Stimulated activated CD4-positive, alpha-beta T cell treated with anti-CD3 and anti-CD28 coated beads, Interleukin-1b, Interleukin-23, amount 100 ng/mL, for 1 hour (primary cell): ENCODE measurements at places on chromosomes 12 and 14.

DNA sequence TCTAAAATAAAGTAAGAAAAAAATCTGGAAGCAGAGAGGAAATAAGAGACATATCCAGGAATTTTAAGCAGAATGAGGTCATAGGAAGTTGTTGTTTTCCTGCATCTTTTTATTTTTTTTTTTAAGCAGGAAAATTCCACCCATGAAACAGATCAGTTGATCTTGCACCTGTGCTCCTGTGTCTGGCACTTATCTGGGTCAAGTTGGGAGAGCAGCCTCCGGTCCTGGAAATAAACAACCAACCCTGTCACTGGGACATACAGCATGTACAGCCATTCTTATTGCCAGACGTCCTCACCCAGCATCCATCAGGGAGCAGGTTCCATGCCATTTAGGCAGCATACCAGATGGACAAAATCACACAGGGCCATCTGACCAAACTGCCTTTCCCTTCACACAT, 266.0 kb upstream of the BTG1 start:
- no peak for DNase-seq

DNA sequence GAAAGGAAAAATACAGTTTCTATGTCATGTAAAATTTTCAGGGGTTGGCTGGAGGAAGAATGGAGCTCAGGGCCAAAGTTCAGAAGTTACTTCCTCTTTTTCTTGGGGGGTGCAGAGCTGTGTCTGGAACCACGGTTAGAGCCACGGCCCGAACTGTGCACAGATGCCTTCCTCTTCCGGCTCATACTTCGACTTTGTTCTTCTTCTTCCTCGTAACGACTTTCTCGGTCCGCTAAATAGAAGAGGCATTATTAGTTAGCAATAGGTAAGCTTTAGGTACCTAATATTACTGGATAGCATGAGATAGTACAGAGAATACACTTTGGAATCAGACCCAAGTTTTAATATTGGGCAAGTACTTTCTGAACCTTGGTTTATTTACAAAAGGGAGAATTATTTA, 31.2 kb downstream of the SUPT16H start:
- no peak for DNase-seq

DNA sequence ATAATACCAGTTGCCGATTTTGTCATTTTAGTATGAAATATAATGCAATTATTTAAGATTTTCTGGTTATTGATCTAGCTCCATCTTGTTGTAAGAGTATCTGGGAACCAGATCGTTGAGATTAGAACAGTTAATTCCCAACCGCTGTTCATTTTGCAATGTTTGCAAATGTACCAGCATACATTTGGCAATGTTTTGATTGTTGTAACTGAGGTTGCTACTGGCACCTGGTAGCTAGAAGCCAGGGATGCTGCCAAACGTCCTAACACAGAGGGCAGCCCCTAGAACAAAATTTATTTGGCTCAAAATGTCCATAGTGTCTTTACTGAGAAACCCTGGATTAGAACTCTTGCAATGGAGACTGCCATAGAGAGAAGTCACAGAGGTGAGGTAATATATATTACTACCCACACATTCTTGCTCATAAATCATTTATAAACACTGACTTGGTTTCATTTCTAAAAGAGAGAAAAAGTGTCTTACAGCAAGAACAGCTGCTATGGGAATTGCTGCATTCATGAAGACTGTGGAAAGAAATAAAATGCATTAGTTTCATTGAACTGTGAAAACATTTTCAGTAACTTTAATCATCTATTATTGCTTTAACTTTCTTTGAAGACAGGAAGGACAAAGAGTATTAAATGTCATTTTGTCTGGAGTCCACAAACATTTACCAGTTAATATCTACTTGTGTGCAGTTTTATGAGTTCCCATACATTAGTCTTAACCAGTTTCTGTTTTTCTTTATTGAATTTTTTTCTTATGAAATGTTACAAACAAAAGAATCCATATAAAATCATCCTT, 46.2 kb downstream of the ABCC9 start:
- DNase-seq: no peak

DNA sequence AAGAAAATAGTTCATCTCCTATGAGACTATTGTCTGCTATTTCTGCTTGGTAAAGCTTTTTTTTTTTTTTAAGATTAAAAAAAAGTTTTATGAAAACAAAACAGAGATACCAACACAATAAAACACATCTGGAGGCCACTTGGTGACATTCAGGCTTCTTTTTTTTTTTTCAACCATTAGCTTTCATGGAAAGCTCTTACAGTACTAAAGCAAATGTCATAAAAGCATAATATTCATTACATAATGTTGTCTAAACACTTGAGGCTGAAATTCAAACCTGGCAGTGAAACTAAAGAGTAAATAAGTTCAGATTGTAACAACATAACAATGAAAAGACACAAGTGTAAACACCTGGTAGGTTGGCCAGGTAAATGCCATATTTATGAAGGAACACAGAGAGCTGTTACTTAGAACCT, 14.7 kb downstream of the PRICKLE1 start:
- DNase-seq: no peak

DNA sequence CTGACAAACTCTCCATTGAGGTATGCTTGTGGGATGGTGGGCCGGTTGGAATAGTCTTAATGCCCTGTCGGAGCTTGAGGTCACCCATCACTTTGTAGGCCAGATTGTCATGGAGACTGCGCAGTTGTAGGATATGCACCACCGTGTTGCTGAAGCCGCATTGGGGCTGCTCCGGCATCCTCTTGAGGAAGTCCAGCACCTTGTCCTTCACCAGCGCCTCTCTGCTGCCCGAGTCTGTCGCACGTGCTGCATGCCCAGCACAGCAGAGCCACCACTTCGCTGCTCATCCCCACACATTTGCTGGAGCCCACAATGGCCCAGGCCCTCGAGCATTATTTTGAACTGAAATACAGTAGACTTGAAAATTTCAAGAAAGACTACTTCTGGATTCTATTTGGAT, 61.8 kb downstream of the FBXO33 start:
- no peak for DNase-seq

- no peak for DNase-seq
These were observed 9.1 kb downstream of the CEP170B start for GRCh38 chr14:104874110-104874531.

DNA sequence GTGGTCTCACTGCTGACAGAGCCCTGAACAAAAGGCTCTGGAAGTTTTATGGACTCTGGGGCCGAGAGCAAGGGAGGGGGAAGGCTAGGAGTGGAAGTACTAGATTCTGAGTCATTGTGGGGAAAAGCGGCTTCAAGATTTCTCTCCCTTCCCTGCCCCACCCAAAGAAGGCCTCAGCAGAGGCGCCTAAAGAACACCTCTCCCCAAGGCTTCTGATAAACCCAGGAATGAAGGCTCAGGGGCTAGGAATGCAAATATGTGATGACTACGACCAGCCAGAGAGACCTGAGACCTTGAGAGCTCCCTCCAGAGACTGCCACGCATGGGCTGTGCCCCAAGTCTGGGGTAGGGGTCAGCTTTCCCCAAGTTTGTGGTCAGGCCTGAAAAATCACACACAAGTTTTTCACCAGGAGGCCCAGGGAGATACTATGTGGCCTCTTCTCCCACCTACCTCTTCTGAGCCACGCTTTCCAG, 130.7 kb upstream of the HIF1A start:
- no peak for DNase-seq

GRCh38 chr14:50839048-50839447, 8.1 kb upstream of the NIN start:
- no peak for DNase-seq

DNA sequence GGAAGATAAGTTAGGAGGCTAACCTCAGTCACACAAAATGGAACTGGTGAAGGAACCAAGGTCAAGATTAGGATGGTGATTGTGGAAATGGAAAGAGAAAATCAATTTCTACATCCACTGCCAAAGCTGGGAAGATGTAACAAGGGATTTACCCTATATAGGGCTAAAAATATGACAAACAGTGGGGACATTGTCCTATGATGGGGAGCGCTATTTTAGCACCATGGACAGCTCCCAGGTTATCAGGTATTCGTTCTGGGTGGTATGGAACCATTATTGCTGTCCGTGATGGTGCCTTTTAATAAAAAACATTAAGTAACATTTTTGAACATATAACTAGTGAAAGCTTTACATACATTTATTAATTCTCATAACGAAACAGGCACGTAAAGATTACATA, 124.0 kb downstream of the NDUFA12 start:
- DNase-seq: no peak

DNA sequence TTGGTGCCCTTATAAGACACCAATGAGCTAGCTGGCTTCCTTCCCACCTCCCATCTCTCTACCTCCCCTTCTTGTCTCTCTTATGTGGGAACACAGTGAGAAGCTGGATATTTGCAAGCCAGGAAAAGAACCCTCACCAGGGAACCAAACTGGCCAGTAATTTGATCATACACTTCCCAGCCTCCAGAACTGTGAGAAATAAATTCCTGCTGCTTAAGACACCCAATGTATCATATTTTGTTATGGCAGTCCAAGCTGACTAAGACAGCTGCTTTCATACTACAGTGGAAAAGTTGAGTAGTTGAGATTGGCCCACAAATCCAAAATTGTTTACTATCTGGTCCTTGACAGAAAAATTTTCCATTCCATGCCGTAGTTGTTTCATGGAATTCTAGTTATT, 269.0 kb downstream of the KCNH5 start:
- no peak for DNase-seq

GRCh38 chr12:66247741-66248140, 54.6 kb upstream of the HELB start:
- no peak for DNase-seq

- DNase-seq: no peak
These were observed 22.7 kb downstream of the TRAF3 start for GRCh38 chr14:102799684-102800562.

DNA sequence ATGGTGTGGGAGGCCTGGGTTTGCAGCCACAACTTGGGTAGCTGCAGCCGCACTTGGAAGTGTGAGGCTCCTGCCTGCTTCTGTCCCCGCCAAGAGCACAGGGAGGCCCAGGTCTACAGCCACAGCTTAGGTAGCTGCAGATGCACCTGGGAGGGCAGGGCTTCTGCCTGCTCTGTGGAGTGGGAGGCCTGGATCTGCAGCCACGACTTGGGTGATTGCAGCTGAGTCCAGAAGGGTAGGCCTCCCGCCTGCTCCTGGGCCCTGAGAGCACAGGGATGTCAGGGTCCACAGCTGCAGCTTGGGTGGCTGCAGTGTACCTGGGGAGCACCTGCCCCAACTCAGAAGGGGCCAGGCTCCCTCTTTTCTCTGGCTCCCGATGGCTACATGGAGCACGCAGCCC, 287.3 kb downstream of the AEBP2 start:
- no peak for DNase-seq

DNA sequence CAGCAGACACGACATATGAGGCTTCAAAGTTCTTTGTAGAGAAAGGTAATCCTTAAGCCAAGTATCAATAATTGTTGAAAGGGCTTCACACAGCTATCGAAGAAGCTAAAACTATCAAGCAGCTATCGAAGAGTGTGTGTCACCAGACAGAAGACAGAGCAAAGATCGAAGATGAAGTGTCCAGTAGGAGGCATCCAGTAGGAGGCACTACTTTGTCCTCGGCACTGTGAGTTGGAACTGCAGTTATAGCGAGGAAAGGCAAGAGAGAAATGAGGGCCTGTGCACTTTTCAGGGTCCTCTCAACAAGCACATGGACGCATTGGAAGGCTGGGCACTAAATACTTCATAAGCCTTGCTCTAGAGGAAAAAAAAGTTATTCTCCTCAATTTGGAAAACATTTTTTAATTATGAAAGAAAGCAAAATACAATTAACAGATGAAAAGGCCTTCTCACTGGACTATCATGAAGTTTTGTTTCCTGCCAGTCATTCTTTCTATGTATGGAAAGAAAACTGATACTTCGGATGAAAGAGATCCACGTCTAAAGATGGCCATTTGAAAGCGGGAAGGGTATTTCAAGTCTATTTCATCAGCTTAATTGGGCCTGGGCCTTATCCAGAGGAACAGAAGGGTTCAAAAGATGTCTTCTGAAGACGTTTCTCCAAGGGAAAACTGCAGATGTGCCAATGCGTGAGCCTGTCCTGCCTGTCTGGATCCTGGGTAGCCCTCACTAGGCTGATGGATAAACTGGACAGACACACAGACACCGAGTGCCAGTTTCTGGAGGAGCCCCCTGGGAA, 174.5 kb downstream of the CALM1 start:
- no peak for DNase-seq

DNA sequence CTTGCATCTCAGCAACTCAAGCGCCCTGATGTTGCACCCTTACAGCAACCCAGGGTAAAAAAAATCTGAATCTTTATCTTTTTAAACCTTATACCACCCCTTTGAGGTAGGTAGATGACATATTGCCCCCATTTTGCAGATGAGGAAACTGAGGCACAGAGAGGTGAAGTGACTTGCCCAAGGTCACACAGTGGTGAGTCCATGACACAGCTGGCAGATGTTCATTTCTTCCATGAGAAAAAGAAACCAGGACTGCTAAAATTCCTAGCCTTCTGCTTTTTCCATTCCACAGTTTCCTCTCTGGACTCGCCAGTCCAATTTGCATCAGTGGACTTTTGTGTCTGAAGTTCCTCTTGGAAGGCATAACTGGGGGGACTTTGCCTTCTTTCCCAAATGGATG, 79.3 kb downstream of the IGF1 start:
- no peak for DNase-seq

- no peak for DNase-seq
These were observed 46.9 kb upstream of the MDM1 start for GRCh38 chr12:68378872-68379606.

DNA sequence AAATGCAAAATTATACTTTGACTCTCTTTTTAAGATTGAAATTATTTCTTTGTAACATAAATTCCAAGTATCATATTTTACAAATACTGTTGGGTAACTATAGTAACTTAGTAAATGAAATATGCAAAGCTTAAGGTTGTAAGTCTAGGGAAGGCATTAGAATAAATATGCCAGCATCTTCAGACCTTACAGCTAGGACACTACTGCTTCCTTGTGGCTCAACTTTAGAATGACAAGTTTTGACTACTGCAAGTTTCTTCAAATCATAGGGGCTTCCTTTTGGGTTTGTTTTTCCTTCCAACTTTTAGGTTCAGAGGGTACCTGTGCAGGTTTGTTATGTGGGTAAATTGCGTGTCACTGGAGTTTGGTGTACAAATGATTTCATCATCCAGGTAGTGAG, 17.7 kb upstream of the ANP32D start:
- DNase-seq: no peak

GRCh38 chr14:28755198-28755815, 11.3 kb upstream of the FOXG1 start:
- no peak for DNase-seq

DNA sequence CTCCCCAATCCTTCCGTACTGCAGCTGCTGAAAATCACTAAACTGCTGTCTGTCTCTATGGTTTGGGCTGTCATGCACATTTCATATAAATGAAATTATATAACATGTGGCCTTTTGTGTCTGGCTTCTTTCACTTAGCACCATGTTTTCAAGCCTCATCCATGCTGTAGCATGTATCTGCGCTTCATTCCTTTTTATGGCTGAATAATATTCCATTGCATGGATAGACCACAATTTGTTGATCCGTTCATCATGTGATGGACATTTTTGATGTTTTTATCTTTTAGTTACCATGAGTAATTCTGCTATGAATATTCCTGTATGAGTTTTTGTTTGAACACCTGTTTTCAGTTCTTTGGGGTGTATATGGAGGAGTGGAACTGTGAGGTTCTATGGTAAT, 32.6 kb upstream of the MED13L start:
- DNase-seq: no peak
